CD4-positive, alpha-beta T cell (primary cell): ENCODE measurements at places on chromosomes 13 and 19.

DNA sequence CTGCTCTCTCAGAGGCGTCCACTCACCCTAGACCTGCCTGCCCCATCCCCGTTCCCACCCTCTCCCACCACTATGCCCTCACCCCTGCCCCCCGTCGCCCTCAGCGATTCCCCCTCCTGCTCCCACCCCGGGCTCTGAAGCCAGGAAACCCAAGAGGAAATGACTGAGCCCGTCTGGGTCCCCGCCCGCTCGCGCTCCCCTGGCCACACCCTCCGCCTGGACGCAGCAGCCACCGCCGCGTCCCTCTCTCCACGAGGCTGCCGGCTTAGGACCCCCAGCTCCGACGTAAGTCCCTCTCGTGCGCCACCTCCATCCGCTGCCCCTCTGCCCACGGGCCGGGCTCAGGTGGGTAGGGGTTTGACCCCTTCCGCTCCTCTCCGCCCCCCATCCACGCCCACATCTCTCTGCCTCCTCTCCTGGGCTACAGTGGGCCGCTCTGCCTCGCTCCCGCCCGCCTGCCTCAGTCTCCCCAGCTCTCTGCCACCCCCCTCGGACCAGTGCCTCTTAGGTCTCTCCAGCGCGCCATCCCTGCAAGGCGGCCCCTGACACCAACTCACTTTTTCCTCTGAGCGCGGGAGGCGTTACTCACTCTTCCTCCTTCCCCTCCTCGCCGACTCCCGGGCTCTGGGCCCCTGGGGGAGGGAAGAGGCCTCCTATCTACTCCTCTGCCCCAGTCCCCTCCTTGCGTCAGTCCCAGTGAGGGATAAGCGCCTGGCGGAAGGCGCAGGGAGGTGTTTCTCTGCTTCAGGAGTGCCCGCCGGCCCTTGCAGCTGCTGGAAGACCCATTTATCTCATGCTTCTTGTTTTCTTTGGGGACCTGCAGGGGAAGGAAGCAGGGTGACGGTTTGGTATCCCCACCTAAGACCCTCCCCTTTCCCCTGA, at the start of gene FXYD5:
FXYD5 (plus strand) TSS at position 211 of the 882 bp plus-strand sequence. CDS start 816 bp downstream, outside the sequence.
- DNase-seq = peak; percentile 80

GRCh38 chr19:6996810-6997209, 24.4 kb downstream of the MBD3L2B start:
- no peak for DNase-seq

GRCh38 chr19:53868892-53869804, 1.5 kb downstream of the MYADM start:
- DNase-seq = peak; percentile 81

- DNase-seq = peak; percentile 74
Measured at GRCh38 chr19:34041925-34042521, 130.3 kb upstream of the LSM14A start.

- DNase-seq = no peak
Measured at GRCh38 chr19:54128796-54129616, 8.6 kb upstream of the CNOT3 start.

DNA sequence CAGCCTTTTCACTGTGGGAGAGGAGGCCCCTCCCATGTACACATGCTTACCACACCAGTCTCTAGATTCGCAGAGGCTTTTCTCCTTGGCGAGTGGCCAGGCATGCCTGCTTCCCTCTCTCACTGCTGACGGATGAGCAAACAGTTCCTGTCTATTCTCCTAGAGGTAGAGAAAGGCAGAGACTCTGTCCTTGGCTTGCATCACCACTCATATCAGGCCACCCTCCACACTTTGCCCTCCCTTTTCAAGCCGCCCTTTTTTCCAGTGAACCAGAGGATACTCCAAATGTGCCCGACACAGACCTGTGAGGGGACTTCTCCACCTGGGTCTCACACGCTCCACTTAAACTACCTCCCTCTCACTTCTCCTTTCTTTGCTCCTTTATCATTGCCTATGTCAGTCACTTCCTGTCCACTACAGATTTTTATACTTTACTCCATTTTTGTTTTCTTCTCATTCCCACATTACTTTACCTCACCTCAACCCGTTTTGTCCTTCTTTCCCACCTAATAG, 284.6 kb downstream of the DNAJC15 start:
- no peak for DNase-seq

DNA sequence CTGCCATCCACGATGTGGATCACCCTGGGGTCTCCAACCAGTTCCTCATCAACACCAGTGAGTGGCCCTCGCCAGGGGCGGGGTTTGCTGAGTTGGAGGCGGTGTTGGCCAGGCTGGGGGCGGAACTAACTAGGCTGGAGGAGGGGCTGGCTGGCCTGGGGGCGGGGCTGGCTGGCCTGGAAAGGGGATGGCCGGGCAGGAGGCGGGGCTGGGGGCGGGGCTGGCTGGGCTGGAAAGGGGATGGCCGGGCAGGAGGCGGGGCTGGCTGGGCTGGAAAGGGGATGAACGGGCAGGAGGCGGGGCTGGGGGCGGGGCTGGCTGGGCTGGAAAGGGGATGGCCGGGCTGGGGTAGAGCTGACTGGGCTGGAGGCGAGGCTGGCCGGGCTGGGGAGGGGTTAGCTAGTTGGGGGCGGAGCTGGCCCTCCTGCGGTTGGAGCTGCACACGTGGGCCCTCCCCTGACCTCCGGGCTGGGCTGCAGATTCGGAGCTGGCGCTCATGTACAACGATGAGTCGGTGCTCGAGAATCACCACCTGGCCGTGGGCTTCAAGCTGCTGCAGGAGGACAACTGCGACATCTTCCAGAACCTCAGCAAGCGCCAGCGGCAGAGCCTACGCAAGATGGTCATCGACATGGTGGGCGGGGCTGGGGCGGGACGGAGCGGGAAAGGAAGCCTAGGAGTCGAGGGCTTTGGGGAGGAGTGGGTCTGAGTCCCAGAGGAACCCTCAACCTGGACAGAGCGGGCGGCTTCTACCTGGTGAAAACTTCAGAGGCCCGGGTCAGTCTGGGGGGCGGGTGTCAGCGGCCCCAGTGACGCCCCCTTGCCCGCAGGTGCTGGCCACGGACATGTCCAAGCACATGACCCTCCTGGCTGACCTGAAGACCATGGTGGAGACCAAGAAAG, 41.0 kb downstream of the PDE4A start:
- peak; percentile 75 for DNase-seq

DNA sequence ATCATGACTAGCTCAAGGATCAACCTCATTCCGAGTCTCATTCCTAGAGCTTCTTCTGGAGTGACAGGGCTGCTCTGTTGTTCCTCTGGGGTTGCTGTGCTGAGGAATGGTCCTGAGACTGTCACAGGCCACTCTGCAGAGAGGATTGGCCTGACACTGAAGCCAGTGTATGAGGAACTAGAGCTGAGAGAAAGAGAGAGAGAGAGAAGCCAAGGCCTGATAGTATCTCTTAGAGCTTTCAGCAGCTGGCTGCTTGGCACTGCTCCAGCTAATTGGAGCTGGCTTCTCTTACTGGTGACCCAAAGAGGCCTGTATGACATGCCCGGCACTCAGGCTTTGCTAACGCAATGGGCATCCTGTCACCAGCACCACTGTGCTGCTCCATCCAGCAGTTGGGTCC, 73.4 kb upstream of the FLT1 start:
- DNase-seq = no peak

- peak; percentile 67 for DNase-seq
Measured at GRCh38 chr13:23695711-23696464, 125.7 kb downstream of the TNFRSF19 start.

DNA sequence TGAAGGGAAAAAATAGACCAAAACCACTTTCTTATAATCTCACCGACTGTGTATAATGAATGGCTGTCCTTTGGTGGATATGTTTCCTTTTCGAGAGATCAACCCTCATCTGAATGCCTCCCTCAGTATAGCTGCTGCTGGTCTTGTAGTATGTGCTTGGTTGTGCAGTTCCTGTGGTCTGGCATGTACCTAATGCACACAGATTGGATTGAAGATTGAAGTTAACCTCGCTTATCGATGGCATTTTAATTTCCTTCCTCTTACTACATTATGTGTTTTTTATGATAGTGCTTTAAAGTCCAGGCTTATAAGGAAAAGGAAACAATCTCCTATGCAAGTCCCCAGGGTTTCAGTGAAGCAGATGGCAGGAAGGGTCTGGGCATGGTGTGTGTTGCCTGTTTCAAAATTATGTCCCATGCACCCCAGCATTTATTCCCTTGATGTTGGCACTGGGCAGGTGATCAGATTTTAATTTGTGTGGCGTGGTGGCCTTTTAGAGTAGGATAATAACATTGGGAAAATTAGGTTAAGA, 334.1 kb downstream of the SHISA2 start:
- DNase-seq = no peak
